Body of pancreas (tissue), 4 donors: ENCODE measurements at places on chromosomes 6 and 20.

GRCh38 chr20:22904905-22905304 lies 130.2 kb upstream of the SSTR4 start:
- no peak overlapping the region for H3K27ac ChIP-seq
- no peaks in the 10 kb centered on the region for H3K36me3 ChIP-seq
- H3K4me1 ChIP-seq = no peaks in the 10 kb centered on the region
- H3K4me3 ChIP-seq = no peak overlapping the region
- no peak for DNase-seq

GRCh38 chr6:36130667-36131510 lies 576 bp downstream of the MAPK13 start:
- no peaks in the 10 kb centered on the region for H3K27me3 ChIP-seq
- peak overlapping the region; percentile 92 for H3K27ac ChIP-seq
- H3K4me1 ChIP-seq = peaks cover 28% of the 10 kb centered on the region
- peak overlapping the region; percentile 54 for H3K4me3 ChIP-seq
- peak; percentile 80 for DNase-seq

DNA sequence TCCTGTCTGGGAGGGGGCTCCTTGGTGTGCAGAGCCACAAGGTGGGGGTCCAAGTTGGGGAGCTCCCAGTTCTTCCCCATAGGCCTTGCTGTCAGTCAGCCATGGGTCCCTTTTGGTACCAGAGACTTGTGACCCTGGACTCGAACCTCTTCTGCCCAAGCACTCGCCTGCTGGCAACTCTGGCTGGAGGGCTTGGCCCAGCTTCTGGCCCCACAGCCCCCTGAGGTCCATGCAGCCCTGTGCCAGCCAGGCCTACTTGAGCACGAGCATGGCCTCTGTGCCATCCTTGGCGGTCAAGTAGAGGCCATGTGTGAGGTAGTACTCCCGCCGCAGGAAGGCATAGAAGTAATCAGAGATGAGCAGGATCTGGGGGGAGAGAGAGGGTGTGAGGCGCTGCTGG lies 2.1 kb downstream of the MAP1LC3A start:
- H3K4me1 ChIP-seq = peaks cover 14% of the 10 kb centered on the region
- H3K36me3 ChIP-seq = no peaks in the 10 kb centered on the region
- no peak overlapping the region for H3K4me3 ChIP-seq
- no peak overlapping the region for H3K27ac ChIP-seq

GRCh38 chr6:82196161-82196560 lies 51.4 kb downstream of the IBTK start:
- no peaks in the 10 kb centered on the region for H3K4me1 ChIP-seq
- H3K27ac ChIP-seq = no peak overlapping the region
- H3K27me3 ChIP-seq = no peaks in the 10 kb centered on the region
- H3K4me3 ChIP-seq = no peak overlapping the region

GRCh38 chr6:45436544-45437438 lies 59.1 kb upstream of the SUPT3H start:
- DNase-seq = no peak
- H3K4me1 ChIP-seq = no peaks in the 10 kb centered on the region
- H3K36me3 ChIP-seq = no peaks in the 10 kb centered on the region
- no peaks in the 10 kb centered on the region for H3K27me3 ChIP-seq

DNA sequence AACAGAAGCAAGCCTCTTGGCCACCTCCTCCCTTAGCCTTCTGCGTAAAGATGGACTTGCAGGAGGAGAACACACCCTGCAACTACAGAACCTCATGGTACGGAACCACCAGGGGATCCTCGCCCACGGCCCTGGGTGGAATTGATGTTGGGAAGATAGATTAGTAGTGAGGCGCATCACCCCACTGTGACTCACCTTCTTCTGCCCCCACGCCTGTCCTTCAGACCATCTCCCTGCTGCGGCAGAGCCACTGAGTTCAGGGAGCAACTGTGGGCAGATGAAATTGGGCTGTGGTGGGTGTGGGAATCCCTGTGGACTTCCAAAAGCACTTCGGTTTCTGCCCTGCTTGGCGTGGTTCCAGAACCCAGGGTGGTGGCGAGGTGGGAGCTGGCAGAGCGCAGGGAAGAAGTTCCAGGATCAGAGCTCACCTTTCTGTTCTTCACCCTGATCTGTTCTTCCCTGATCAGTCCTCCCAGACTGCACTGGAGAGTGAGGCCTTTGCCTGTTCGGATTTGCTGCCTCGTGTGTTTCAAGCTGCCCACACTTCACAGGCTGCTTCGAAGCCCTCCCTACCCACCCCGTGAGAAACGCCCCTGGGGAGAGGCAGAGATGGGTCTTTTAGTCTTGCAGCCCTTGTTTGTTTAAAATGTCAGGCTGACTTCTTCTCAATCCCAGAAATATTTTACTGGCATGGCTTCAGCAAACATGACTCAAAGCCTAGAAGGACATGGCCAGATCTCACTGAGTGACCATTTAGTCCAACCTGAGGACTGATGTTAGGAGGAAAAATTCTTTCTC lies 92.8 kb upstream of the MLN start:
- no peak overlapping the region for H3K4me3 ChIP-seq
- no peaks in the 10 kb centered on the region for H3K27me3 ChIP-seq
- no peaks in the 10 kb centered on the region for H3K36me3 ChIP-seq
- peak overlapping the region; percentile 34 for H3K27ac ChIP-seq
